ENCODE measurements at places on chromosomes 1 and 21.

DNA sequence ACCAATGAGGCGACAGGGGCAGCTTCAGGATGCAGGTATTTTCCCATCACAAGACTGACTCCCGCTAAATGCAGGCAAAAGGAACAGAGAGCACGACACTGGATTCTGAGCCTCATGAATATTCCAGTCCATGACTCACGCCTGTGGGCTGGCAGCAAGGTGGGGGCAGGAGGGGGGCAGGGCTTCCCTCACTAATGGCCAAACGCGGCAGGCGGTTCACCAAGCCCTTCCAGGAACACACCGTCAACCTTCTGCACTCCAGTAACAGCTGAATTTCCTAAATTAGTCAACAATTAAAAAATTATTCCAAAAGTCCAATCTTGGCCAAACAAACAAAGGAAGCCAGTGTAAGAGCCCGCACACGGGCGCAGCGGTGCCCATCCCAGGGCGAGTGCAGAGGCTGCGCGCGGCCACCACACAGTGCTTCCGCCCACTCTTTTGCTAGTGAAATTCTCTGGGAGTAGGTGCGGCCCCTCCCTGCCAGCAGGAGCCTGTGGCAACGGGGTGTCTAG lies 12.5 kb upstream of the GPR153 start:
- DNase-seq = no peak

GRCh38 chr1:176954242-176954641 lies 210.3 kb downstream of the ASTN1 start:
- no peak for DNase-seq

DNA sequence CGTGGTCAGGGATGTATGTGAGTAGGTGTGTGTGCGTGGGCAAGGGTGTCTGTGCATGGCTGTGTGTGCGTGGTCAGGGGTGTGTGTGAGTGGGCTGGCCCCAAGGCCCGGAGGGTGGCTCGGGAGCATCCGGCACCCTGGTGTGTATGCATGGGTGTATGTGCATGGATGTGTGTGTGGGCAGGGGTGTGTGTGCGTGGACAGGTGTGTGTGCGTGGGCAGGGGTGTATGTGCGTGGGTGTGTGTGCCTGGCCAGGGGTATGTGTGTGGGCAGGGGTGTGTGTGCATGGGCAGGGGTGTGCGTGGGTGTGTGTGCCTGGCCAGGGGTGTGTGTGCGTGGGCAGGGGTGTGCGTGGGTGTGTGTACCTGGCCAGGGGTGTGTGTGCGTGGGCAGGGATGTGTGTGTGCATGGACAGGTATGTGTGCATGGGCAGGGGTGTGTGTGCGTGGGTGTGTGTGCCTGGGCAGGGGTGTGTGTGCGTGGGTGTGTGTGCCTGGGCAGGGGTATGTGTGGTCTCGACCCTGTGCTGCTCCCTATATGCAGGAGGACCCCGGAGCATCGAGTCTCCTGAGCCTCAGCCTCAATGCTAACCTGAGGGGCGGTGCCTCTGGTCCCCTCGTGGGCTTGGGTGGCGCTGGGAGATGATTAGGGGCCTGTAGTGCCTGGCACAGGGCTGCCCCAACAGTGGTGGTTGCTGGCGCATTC lies 16.3 kb downstream of the ARHGEF16 start:
- DNase-seq = no peak

DNA sequence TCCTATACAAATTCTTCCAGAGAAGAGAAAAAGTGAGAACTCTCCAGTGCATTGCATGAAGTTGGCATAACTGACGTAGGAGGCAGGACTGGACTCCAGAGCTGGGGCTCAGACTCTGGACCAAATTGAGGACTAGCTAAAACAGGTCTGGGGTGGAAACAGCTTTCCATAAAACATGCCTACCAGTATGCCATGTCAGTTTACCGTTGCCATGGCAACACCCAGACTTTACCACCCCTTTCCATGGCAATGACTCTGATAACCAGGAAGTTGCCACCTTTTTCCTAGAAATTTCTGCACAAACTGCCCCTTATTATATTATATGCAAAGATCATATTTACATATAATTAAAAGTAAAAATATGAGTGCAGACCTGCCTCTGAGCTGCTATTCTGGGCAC lies 8.9 kb upstream of the ZBTB8B start:
- no peak for DNase-seq
